ENCODE measurements at places on chromosomes 3 and 15. TPM values are rescaled to one million over a fixed set of nuclear protein-coding genes. Genes with fewer than 3 reads are reported as not detected.

Gene CISH
- 1.9 TPM for polyA plus RNA-seq

Gene CRYGS
- 0.54 TPM for polyA plus RNA-seq

- H3K36me3 ChIP-seq = no peaks in the 10 kb centered on the region
- no peak overlapping the region for H3K27ac ChIP-seq
- H3K4me3 ChIP-seq = no peak overlapping the region
- DNase-seq = no peak
Observed at GRCh38 chr15:39388118-39388517, 192.8 kb upstream of the THBS1 start.

DNA sequence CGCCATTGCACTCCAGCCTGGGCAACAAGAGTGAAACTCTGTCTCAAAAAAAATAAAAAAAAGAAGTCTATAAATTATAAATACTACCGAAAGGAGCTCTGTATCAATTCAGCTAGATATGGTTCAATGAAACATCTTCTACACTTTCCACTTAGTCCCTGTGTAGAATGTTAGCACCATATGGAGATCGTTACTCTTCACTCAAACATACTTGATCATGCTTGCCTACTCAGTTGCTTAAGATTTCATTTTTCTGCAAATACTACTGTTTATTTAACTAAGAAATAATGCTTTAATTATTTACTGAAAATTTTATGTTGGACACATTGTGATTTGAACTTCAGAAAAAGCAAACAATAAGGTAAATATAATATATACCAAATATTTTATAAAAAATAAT lies 17.1 kb upstream of the NANOGP8 start:
- no peaks in the 10 kb centered on the region for H3K36me3 ChIP-seq
- H3K4me3 ChIP-seq = no peak overlapping the region
- no peaks in the 10 kb centered on the region for H3K27me3 ChIP-seq
- H3K4me1 ChIP-seq = peaks cover 2% of the 10 kb centered on the region
- H3K27ac ChIP-seq = no peak overlapping the region

DNA sequence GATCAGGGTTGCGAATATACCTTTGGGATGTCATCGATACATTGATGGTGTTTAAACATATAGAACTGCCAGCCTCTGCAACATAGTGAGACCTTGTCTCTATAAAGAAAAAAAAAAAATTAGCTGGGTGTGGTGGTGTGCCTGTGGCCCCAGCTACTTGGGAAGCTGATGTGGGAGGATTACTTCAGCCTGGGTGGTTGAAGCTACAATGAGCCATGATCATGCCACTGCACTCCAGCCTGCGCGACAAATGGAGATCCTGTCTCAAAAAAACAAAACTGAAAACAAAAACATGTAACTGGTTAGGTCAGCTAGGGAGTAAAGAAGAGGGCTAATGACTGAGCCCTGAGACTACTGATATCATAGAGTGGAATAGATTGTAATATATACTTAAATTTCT lies 30.7 kb upstream of the MGA start:
- H3K27me3 ChIP-seq = no peaks in the 10 kb centered on the region
- no peak for DNase-seq
- no peak overlapping the region for H3K27ac ChIP-seq
- no peak overlapping the region for H3K4me3 ChIP-seq
